ENCODE measurements at places on chromosomes 11 and 22. TPM values are rescaled to one million over a fixed set of nuclear protein-coding genes. Genes with fewer than 3 reads are reported as not detected.
A peak's percentile ranks its signal among the peaks of the same experiment; 100 is the strongest.

DNA sequence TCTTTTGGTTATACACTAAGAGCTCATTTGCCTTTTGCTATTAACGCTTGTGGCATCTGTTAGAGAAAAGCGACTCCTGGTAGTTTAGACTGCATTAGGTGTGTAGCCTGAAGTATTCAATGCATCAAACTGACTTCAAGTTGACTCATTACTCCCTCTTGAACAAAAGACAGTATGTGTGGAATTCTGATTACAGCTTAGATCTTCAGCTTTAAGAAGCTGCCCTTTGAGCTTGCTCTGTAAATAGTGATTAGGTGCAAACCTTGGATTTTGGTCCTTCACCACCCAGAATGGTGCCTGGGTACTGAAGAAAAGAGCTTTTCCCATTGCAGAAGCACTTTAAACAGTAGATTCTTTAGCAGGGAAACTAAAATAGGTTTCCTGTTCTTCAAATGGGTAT lies 62.1 kb downstream of the FAT3 start:
- DNase-seq: peak; percentile 40

- DNase-seq: peak; percentile 74
Measured at GRCh38 chr22:24146194-24146616, 35.1 kb upstream of the SUSD2 start.

DNA sequence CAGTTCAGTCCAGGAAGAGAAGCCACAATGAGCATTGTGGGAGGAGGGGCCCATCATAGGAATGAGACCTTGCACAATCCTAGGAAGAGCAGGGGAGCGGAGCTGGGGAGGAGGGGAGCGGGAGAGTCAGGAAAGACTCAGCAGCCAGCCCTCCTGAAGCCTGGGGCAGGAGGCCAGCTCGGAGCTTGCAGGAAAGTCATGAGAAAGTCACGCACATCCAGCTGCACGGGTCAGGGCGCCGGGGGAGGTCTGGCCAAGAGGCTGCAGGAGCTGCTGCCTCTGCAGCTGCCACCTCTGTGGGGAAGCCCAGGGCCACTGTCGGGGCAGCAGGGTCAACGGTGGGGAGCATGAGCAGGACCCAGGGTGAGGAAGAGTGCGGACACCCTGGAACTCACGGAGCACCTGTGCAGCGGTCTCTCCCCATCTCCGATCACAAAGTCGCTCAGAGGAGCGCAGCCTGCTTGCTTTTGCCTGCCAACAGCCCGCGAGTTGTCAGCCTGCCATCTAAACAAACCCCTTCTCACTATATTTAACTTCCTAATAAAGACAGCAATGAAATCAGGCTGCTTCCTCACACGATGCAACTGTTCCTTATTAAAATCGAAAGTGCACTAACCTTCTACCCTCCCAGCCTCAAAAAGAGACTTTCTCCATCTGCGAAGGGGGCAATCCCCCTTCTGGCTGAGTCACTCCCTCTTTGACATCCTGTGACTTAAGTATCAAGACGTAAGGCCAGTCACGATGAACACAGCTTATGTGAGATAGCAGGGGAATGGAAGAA lies 52.9 kb upstream of the RTL6 start:
- peak; percentile 84 for DNase-seq

DNA sequence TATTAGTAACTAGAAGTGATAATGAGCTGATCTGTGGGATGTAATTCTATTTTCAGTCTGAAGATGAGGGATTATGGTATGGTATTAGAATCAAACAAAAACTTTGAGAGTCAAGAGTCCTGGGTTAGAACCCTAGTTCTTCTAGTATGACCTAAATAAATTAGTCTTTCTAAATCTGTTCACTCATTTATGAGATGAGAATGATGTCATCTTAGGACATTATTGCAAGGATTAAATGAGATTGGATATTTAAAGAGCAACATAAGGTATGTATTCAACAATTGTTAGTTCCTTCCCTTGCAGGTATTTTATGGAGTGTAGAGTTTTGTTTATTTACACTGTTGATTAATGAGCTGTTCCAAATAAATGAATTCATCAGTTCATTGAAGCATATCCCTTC lies 21.8 kb downstream of the EMSY start:
- DNase-seq: no peak

- DNase-seq: no peak
Measured at GRCh38 chr11:81190546-81190945, 1543.1 kb downstream of the FAM181B start.

DNA sequence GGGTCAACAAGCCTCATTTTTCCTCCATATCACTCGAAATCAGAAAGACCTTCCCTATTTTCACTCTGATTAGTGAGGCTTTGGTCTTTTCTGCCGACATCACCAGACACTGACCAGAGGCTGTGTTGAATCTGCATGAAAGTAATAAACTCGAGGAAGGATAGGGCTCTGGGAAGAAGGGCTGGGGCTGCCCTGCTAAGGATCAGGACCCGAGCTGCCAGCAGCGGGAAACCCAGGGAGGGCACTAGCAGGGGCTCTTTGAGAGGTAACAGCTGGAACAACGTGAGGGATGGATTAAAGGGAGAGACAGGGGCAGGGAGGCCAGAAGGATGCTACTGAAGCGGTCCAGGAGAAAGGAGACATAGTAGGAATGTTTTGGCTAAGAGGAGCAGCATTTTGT lies 377.5 kb upstream of the NARS2 start:
- DNase-seq: no peak

- DNase-seq: no peak
Measured at GRCh38 chr11:132681971-132682370, 850.3 kb downstream of the OPCML start.

- DNase-seq: no peak
Measured at GRCh38 chr11:14371249-14371648, 12.3 kb upstream of the RRAS2 start.

GRCh38 chr11:69563946-69564775 lies 76.8 kb upstream of the CCND1 start:
- DNase-seq: peak; percentile 40

DNA sequence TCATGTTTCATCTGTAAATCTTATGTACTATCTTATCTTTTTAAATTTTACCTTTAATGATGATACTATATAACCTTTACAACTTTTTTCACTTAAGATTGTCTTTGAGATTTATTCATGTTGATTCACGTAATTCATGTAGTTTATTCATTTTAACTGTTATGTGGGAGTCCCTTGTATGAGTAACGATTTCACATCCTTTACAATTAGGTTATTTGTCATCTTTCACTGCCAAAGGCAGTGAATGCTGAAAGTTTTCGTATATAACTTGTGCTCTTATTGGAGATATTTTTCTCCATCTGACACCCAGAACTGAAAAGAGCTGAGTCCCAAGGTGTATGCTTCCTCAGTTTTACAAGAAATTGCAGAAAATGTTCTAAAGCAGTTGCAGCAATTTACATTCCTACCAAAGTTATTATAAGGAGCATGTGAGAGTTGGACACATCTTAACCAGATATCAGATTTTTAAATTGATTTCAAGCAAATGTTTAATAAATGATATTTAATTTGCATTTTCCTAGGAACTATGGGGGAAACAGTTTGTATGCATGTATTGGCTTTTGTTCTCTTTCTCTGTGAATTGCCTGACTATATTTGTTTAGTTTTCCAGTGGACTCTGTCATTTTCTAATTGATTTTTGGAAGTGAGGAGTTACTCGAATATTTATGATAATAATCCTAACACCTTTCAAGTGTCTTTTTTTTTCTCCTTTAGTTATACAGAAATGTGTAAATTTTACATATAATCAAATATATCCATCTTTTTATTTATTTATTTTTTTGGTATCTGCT lies 6.4 kb downstream of the ARL14EP start:
- DNase-seq: no peak

GRCh38 chr11:10913075-10913474 lies 55.2 kb upstream of the ZBED5 start:
- no peak for DNase-seq

GRCh38 chr11:114085965-114086793 lies 26.7 kb downstream of the ZBTB16 start:
- DNase-seq: no peak

DNA sequence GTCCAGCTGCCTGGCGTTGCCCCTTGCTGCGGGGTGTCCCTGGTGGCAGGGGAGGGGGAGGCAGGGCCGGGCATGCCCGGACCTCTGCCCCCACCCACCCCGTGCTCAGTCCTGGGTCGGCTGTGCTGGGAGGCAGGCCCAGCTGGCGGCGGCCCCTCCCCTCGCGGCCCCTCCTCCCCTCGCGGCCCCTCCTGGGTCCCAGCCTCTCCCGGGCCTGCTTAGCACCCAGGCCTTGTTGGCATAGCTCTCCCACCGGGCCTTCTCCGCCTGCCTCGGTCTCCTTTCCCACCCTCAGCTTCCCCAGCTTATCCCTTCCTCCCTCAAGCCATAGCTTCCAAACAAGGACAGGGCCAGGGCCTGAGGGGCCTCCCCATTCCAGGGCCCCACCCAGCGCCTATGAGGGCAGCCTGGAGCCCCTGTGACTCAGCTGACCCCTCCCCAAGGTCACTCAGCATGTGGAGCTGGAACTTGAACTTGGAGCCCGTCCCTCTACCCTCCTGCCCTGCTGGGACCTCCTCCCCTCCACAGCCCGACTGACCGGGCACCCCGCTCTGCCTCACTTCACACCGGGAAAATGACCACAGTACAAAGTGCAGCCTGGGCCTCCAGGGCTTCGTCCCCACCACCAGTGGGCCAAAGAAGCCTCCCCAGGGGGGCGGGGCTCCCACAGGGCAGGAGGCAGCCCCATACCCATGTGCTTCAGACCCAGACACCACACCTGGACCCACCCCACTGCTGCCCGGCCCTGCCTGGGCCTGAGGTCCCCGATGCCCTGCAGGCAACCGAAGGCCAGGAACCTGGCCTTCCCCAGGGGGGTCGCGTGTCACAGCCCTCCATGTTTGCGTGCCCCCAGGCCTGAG lies 1.2 kb downstream of the EPS8L2 start:
- DNase-seq: peak; percentile 71

DNA sequence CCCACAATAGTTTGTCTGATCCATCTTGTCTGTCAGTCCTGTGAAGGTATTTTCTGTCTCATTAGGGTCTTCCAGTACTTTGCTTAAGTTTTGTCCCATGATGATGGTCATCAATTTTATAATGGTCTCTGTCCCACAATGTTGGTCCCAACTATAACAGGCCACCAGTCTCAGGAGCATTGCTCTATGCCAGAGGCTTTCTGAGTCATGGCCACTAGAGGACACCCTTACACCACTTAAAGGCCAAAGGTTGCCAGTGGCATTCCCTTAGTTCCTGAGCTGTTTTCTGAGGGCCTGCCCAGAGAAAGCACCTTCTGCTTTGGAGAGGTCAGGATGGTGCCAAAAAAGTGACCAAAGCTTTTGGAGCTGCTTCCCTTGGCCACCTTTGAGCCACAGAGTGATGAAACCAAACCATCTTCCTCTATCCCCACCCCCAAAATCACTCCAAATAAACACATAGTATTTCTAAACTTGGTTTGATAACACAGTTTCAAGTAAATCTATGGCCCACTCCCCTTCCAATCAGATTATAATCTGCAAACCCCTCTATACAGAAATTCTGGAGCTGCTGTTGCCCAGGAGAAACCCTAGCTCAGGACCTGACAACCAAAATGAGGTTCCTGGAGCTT lies 19.3 kb downstream of the EIF3F start:
- peak; percentile 55 for DNase-seq

- no peak for DNase-seq
Measured at GRCh38 chr11:111098091-111098490, 147.4 kb upstream of the POU2AF2 start.

DNA sequence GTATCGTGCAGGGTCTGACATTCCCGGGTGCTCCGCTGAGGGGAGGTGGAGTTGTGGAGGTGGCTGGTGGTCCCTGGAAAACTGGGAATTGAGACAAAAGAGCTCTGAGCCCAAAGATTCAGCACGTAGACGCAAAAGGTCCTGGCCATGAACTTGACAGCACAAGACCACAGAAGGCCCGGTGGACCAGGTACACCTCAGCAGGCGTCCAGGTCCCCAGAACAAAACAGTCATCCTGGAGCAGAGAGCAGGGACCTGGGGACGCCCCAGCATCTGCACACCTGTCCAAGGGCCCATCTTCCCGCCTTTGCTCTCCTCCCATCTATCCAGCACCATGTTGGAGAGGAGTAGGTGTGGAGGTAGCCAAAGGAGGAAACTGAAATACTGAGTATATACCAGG lies 13.8 kb upstream of the MB start:
- no peak for DNase-seq

GRCh38 chr11:132296946-132297610 lies 926.7 kb downstream of the NTM start:
- no peak for DNase-seq

GRCh38 chr11:71342116-71342515 lies 89.7 kb upstream of the SHANK2 start:
- DNase-seq: no peak

DNA sequence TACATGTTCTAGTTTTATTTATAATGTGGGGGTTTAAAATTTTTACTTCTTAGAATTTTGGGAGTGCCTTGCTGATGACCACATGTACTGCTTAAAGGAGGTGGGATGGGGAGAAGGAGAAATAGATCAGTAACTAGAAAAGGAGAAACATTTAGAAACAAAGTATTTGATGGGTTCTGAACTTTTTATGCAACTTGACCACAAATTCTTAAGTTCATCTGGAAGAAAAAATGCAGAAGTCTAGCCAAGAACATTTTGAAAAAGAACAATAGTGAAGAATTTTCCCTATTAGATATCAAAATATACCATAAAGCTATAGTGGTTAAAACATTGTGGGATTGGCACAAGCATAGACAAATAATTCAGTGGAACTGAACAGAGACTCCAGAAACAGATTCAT lies 73.3 kb upstream of the AMPD3 start:
- DNase-seq: no peak

DNA sequence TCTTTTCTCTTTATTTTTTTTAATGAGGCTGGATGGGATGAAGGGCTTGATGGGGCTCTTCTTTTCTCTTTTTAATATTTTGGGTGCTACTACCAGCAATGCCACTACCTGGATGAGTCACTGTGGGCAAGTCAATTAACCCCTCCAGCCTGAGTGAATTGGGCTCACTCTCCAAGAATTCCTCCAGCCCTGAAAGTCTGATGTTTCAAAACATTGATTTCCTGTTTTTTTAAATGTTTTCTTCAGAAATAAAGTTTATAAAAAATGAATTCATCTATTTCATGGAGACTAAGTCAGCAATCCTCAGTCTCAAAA lies 812 bp upstream of the OR5A2 start:
- no peak for DNase-seq

Gene INS
- total RNA-seq: not detected

Gene TMEM80
- total RNA-seq: 7.7 TPM

Gene PLCB3
- 29.7 TPM for total RNA-seq

Gene ISX
- not detected for total RNA-seq

Gene MMP12
- total RNA-seq: 0.80 TPM

Gene MMP1
- total RNA-seq: 4.9 TPM

Data from renal cortical epithelial cell (primary cell).